ENCODE measurements at places on chromosomes 7 and 10. TPM values are rescaled to one million over a fixed set of nuclear protein-coding genes. Genes with fewer than 3 reads are reported as not detected.
A peak's percentile ranks its signal among the peaks of the same experiment; 100 is the strongest.

DNA sequence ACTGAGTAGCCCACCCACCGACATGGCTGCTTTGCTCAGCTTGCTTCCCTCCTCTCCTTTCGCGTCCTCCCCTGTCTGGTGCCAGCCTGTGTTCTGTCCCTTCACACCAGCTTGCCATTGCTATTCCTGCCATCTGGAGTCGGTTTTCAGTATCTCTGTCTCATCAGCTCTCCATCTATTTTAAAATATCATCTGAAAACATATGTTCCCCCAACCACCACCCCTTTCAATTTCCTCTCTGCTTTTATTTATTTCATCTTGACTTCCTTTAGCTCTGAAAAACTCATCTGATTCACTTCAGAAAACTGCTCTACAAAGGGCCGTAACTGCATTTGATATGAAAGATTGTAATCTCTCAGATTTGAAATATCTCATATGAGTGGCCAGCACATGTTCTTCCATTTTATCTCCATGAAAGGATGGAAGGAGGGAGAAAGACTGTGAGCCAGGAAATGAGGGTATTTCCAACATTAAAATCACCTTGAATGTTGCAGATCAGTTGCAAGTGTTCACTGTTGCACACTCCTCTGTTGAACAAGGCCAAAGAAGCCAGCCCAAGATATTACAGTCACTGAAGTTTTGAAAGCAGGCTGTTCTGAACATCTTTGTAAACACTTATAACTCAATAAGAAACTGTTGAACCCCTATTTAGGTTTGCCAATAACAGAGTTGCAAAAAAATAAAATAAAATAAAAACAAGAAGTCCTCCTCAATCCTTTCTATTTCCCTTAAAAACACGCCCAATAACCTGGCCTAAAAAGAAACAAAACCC is 202.4 kb upstream of the NEBL start:
- no peak for DNase-seq

DNA sequence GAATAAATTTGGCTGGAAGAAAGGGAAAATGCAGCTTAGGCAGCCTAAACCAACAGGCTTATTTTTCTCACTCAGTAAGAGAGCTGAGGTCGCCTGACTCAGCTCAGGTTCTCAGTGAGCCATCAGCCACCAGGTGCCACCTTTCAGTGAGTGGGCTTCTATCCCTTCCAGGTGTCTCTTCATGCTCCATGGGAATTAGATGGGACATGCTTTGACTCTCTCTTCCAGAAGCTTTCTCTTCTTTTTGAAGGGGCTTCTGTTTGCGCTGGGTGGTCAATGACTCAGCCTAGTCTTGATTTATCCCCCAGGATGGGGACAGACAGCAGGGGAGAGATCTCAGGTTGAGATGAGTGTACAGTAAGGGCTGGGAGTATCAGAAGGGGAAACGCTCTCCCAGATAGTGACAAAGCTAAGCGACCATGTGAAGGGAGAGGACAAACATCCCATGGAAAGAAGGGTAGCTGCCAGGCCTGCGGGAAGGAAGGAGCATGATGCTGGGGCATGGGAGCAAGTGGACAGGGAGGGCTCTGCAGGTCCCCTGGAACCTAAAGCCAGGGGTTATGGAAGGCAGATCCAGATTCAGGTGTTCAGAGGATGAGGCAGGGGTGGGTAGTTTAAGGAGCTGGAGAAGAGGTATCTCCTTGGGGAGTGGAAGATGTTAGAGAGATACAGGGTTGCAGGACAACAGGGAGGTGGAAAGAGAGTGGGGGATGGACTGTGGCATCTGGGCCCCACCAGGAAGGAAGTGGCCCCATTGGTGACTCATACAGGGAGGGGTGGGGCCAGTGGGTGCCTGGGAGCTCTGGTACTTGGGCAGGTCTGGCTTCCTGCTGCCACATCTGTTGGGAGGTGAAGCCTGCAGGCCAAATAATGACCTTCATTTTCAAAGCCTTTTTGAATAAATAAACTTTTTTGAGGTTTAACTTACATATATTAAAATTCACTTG is 32.5 kb downstream of the OGDH start:
- DNase-seq, result peak; percentile 30

DNA sequence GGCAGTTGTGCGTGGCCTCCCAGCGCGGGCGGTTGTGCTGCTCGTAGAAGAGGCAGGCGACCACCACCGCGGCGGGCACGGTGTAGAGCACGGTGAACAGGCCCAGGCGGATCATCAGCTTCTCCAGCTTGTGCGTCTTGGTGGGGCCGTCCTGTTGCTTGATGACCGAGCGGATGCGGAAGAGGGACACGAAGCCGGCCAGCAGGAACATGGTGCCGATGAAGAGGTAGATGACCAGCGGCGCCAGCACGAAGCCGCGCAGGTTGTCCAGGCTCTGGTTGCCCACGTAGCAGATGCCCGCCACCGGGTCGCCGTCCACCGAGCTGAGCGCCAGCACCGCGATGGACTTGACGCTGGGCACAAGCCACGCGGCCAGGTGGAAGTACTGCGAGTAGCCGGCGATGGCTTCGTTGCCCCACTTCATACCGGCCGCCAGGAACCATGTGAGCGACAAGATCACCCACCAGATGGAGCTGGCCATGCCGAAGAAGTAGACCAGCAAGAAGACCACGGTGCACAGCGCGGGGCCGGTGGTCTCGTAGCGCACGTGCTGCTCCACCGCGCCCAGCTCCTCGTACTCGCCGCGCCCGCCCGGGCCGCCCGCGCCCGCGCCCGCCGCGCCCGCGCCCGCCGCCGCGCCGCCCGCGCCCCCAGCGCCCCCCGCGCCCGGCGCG is 2.2 kb downstream of the FZD8 start:
- peak; percentile 60 for DNase-seq

GRCh38 chr7:44980393-44981034 is 1.7 kb upstream of the MYO1G start:
- DNase-seq, result no peak

DNA sequence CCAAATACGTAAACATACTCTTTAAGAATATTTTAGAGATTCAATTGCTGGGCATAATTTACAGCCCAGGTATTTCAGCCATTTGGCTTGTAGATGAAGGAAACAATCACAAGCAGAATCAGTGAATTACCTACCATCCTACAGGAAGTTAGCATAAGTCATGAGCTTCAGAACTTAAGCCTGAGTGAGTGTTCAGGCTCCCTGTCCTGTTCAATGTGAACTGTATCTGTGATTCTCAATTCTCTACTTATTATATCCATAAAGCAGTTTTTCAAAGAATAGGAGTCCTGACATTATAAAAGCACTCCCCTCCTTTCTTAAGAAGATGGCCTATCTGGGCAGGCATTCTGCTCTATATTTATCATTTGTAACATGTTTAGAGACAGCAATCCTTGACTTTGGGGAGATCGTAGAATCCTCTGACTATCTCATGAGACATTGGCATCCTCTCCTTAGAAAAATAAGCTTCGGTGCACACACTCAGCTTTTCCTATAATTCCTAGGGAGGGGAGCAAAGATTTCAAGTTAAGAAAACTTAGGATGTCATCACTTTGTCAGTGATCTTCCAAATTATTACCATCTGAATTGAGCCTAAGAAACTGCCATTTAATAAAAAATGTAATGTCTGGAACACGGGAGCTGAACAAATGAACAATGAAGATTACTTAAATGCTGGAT is 645.2 kb upstream of the IGFBP3 start:
- no peak for DNase-seq

Gene SLC29A4
- total RNA-seq, result 11.8 TPM

Gene NEUROG3
- total RNA-seq, result 2.0 TPM

DNA sequence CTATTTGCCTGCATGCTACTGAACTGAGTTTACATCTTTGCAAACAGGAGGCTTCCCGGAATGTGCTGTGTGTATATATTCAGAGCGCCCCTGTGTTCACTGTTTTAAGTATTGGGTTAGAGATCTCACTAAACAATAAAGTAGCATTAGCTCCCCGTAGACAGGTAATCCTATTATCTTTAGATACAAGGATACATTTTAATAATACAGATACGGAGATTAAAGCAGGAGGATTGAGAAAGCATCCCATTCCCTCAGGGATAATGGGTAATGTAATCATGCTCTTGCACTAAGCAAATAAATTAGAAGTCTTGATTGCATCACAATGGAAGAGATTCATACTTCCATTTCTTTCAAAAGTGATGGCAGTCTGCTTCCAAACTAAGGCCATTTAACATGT is 809.0 kb downstream of the NRG3 start:
- no peak for DNase-seq

DNA sequence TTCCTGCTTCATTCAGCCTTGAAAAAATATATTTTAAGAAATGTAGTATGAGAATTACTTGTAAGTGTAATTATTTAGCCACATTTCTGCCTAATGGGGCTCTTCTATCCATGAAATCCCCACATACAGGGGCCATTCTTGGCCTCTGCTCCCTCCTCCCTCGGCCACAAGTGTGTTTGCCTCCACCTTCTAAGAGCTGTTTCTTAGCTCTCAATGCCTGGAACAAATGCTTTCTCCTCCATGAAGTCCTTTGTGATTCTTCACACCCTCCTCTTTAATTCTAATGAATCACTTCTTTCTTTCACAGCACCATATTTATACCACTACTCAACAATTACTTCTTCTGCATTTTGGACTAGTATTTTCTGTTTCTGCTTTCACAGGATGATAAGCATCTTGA is 88.8 kb upstream of the BET1 start:
- DNase-seq, result no peak

Gene MLLT10
- total RNA-seq, result 52.7 TPM

- DNase-seq, result peak; percentile 62
Measured at GRCh38 chr10:119165171-119166117, at the start of gene SFXN4. SFXN4 (minus strand) TSS chr10:119165714; CDS start chr10:119165647, 67 bp downstream.

- no peak for DNase-seq
Measured at GRCh38 chr10:79084972-79085597, 16.3 kb downstream of the ZMIZ1 start.

GRCh38 chr10:71087622-71088021 is 124.7 kb upstream of the UNC5B start:
- DNase-seq, result no peak

DNA sequence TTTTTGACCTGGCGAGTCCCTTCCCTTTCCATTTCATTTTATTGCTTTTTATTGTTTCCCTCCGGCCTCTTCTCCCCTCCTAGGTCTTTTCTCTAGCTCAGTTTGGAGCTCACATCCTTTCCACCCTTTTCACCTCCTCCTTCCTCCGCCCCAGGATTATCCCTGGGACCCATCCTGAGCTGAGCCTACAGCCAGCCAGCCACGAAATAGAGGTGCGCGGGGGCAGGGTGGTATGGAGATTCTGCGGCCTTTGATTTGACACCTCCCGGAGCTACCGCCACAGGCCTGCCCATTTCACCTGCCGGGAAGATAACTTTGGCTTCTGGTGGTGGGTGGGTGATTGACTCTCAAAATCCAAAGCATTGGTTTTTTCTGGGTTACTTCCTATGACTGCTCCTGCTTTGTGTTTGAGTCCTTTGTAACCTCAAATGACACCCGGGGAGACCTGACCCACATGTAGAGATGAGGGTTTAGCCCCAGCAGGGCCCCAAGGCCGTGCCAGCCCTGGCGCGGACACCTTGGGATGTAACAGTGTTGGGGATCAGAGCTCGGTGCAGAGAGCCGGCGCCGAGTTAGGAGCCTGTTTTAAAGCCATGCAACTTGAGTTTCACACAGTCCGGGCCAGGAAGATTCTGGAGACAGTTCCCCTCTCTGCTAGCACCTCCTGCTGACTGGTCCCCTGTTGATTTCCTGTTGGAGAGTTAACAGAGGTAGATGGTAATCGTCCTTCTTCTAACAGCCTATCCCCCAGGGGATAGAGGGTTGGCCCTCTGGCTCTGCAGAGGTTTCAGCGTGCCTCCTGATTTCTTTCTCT is 1.5 kb downstream of the DUSP5 start:
- DNase-seq, result peak; percentile 48

Gene TAS2R5
- 0.90 TPM for total RNA-seq

DNA sequence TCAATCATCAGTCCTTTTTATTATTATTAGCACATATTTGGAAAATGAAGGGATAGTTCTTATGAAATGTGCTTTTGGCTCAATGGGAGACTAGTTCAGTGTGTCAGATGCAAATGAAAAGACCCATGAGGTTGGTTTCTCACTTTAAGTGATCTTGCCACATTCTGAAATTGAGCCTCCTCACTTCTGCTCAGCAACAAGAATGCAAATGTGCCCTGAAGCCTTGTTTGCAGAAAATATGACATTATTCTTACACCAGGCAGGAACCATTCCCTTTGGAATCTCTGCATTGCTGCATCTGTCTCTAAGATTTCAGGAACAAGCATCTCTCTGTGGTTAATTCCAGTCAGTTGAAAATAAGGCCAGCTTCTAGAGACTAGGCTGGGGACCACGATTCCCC is 186.1 kb upstream of the PLPP4 start:
- DNase-seq, result no peak

DNA sequence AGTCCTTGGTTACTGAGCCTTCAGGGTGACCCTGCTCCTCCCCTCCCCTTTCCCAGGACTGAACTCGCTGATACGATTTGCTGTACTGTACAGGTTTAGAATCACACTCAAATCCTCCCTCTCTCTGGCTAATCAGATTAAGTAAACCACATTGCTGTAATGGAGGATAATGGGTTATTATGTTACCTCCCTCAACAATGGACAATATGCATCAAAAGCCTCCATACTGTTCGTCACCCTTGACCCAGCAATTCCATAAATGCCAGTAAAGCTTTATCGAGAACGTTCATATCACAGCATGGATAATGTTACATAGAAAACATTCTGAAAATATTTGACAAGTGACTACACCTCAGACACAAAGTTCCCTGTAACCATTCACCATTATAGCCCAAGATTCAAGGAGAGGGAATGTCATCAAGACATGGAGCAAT is 61.7 kb downstream of the FAM107B start:
- DNase-seq, result no peak

DNA sequence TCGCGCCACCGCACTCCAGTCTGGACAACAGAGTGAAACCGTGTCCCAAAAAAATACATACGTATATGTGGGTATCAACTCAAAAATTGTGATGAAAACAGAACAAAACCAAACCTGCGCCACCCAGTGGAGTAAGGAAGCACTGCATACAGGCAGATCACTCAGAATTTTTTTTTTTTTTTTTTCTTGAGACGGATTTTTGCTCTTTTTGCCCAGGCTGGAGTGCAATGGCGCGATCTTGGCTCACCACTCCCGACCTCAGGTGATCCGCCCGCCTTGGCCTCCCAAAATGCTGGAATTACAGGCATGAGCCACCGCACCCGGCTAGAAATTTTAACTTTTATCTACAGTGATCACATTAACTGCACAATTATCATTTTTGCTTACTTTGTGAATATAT is 9.1 kb upstream of the TMEM236 start:
- DNase-seq, result peak; percentile 68

GRCh38 chr10:75718991-75719390 is 287.6 kb downstream of the LRMDA start:
- no peak for DNase-seq

GRCh38 chr7:120981888-120982615 is 6.5 kb upstream of the CPED1 start:
- DNase-seq, result no peak

GRCh38 chr10:11058965-11059364 is 41.3 kb downstream of the CELF2 start:
- DNase-seq, result no peak

Gene ATRNL1
- 28.7 TPM for total RNA-seq

GRCh38 chr10:12252882-12253546 is 57.0 kb downstream of the CDC123 start:
- DNase-seq, result peak; percentile 46

GRCh38 chr7:151517601-151518104 is 2.0 kb downstream of the RHEB start:
- no peak for DNase-seq

Gene ARHGEF5
- total RNA-seq, result 104 TPM

Gene NUTM2A
- total RNA-seq, result 0.48 TPM
